ENCODE measurements at places on chromosomes 12 and 14. TPM values are rescaled to one million over a fixed set of nuclear protein-coding genes. Genes with fewer than 3 reads are reported as not detected.

The CPNE6 gene
- total RNA-seq: not detected

The LRFN5 gene
- not detected for total RNA-seq

The SLC2A3 gene
- total RNA-seq: 5.2 TPM

The CCDC38 gene
- total RNA-seq: 0.06 TPM

The RND1 gene
- total RNA-seq: 18.7 TPM

All from A549 treated with CpdA at 1 μM for 4 hours (cell line).